ENCODE measurements at places on chromosomes 2 and 18. TPM values are rescaled to one million over a fixed set of nuclear protein-coding genes. Genes with fewer than 3 reads are reported as not detected.

- DNase-seq = no peak
These were observed 7.7 kb downstream of the EVX2 start for GRCh38 chr2:176076063-176076462.

- no peak for DNase-seq
These were observed 109.2 kb upstream of the SESTD1 start for GRCh38 chr2:179373816-179374215.

Gene PRKAG3
- polyA plus RNA-seq = not detected

Gene NTSR2
- polyA plus RNA-seq = not detected

Gene WNT10A
- 1.3 TPM for polyA plus RNA-seq

Data from left renal pelvis (tissue), 4 donors.